ENCODE measurements at places on chromosomes 6 and 20.

GRCh38 chr6:104601721-104602120 lies 258.0 kb downstream of the HACE1 start:
- no peak for DNase-seq

DNA sequence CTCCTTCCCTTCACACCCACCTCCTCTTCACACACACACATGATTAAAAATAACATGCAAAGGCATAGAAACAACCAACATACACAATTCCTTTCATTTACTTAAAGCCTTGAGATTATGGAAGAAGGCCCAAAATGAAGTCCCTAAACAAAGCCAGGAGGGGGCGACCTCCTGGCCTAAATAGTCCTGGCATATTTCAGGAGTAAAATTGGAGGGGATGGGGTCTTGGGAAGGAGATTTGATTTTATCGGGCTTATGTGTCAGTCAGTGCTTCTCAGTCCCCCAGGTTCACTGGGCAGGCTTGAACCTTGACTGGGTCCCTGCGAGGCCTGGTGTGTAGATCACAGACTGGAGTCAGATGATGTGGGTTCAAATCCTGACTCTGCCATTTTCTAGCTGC lies 266.4 kb downstream of the SAMD5 start:
- no peak for DNase-seq

GRCh38 chr6:34906826-34907225 lies 17.8 kb downstream of the ANKS1A start:
- no peak for DNase-seq

GRCh38 chr6:27111743-27112142 lies 135.8 kb upstream of the PRSS16 start:
- no peak for DNase-seq

- DNase-seq = no peak
These were observed 8.4 kb upstream of the TGM2 start for GRCh38 chr20:38173237-38174156.

DNA sequence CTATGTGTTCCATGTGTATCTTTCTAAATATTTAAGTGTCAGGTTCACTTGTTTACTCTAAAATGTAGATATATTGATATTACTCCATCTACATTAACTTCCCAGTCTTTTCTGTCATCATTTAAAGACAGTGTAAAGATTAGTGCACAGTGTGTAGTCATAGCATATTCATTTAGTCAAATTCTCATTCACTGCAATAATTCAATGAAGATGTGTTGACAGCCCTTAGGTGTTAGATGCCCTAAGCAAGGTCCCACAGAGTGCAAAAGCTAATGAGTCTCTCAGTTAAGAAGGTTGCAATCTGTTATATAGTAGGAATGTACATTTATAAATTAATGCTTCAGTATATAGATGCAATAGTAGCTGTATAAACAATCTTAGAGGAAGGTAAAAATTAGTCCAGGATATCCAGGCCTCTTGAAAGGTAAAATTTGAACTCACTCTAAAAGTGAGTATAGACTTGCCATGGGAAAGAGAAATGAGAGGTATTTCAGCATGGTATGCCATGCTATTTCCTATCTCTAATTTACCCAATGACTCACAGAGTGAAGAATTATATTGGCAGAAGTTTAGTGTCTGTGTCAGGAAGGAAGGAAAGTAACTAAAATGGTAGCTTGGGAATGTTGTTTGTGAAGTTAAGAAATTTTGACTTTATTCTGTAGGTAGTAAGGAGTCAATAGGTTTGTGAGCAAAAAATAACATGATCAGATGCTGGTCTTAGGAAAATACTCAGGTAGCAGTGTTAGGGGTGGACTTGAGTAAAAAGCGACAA lies 969.9 kb upstream of the CITED2 start:
- DNase-seq = no peak

- no peak for DNase-seq
These were observed 13.3 kb upstream of the ENPP5 start for GRCh38 chr6:46184114-46184513.

GRCh38 chr6:134256862-134257261 lies 61.0 kb downstream of the SGK1 start:
- no peak for DNase-seq

GRCh38 chr6:2565499-2565898 lies 185.2 kb downstream of the MYLK4 start:
- no peak for DNase-seq

GRCh38 chr6:18101873-18102272 lies 20.6 kb downstream of the NHLRC1 start:
- DNase-seq = no peak

DNA sequence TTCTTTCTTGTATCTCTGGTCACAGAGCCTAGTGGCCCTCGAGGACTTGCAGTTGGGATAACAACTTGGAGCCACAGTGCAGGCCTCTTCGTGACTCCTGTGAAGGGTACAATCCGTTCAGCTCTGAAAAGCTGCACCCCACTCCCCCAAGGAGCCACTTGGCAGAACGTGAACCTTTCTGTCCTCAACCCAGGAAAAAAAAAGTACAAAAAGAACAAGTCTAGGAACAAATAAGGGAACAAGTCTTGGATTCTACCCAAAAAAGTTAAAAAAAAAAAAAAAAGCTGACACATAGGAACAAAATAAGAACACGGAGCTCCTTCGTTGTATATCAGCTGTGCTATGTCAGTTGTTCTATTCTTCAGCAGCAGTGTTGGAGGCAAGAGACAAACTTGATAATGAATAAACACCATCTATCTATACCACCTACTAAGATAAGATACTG lies 77.9 kb upstream of the TULP1 start:
- DNase-seq = no peak

DNA sequence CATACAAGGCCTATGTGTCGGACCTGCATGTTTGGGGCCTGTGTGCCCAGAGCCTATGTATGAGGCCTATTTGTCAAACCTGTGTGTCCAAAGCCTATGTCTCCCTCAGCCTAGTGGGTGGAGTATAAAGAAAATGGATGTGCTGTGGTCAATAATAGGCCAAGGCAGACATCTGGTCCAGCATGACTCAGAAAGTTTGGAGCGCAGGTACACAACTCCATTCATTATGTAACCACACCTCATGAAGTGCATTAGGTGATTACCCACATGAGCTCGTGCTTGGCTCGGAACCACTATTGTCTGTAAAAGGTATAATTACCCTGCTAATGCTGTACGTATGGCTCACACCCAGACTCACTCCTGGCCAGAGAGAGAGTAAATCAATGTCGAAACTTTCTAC lies 302.4 kb upstream of the POU3F2 start:
- DNase-seq = no peak

GRCh38 chr6:12474167-12475140 lies 184.3 kb downstream of the EDN1 start:
- no peak for DNase-seq

GRCh38 chr6:168554472-168554871 lies 113.5 kb downstream of the SMOC2 start:
- DNase-seq = no peak

GRCh38 chr20:53611449-53611894 lies 17.8 kb upstream of the ZNF217 start:
- no peak for DNase-seq

DNA sequence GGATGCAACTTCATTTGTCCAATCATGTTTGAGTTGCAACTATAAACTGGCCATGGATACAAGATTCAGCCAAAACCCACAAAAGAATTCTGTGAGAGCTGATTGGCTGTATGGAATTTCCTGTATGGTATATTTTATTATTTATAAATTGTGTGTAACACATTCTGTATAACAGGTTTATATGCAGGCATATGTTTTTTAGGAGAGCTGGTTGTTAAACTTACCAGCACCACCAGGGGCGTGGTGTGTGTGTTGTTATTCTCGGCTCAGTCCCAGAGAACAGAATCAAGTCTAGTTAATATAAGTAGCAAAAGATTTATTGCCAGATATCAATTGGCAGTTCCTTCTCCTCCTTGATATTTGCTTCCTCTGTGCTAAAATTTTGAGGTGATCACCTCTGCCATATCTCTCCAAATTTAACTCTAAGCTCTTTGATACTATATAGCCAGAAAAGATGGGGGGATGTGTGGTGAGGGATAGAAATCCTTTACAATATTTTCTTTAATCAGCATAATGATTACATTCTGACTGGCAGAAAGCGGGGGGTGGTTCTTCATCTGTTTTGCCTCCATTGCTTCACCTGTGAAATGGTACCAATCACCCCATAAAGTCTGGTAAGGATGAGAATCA lies 22.9 kb downstream of the CNBD2 start:
- no peak for DNase-seq

DNA sequence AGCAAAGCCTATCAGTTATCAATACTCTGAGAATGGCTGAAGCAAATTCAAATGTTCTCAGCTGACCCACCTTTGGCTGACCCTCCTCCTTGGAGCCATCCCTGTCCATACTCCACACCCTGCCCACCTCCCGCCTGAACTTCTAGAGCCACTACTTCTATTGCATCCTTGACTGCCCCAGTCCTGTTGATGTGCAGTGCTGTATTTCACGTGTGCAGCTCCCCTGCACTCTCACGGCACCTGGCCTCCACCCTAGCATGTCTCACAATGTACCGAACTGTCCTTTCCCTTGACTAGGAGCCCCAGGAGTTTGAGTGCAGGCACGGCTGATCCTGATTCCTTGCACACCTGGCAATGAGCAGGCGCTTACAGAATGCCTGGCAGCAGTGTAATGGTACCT lies 7.0 kb downstream of the CPXM1 start:
- no peak for DNase-seq

- DNase-seq = no peak
These were observed 46.4 kb downstream of the SLC9A8 start for GRCh38 chr20:49859011-49859410.

DNA sequence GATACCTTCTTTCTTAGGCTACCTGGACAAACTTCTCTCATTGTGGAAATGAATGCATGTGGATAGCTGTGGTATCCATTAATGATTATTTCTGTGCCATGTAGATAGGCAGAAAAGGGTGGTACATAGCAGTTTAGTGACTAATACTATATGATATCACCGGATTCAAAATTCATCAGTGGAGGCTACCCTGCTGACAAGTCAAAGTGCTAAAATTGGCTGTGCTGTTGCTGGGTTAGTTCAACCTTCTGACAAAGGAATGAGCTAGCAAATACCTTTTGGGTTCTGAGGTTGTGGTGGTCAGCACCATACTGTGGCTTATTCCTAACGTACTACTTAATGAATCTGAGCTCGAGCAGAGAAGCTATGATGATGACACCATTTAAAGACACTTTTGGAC lies 109.1 kb downstream of the TFAP2B start:
- no peak for DNase-seq

GRCh38 chr6:22150368-22151035 lies 146.3 kb downstream of the PRL start:
- no peak for DNase-seq

DNA sequence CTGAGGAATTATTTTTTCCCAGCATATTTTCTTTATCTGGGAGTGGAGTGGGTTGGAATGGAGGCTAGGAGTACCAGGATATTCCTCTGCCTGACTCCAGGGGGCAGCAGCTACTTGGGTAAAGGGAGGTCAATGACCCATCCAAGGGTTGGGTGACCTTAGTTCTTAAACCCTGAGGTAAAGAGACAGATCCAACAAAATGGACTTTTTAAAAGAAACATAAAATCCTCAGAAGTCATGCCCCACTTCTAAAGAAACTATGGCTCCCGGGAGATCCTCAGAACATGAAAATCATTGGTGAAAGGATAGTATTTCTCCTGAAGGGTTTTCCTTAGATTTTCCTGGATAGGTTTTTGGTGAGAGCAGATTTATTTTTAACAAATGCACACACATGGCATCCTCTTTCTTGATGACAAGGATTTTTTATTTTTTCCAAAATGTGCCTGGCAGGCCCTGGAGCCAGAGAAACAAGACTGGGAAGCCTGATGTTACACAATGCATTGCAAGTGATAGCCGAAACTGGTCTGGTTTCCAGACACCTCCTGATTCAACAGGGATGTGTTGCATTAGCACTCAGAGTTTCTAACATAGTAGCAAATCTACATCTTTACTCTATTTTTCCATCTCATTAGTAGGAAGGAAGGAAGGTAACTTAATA lies 240.9 kb upstream of the BTBD3 start:
- DNase-seq = no peak

GRCh38 chr6:168542301-168542700 lies 101.3 kb downstream of the SMOC2 start:
- DNase-seq = peak; percentile 33

DNA sequence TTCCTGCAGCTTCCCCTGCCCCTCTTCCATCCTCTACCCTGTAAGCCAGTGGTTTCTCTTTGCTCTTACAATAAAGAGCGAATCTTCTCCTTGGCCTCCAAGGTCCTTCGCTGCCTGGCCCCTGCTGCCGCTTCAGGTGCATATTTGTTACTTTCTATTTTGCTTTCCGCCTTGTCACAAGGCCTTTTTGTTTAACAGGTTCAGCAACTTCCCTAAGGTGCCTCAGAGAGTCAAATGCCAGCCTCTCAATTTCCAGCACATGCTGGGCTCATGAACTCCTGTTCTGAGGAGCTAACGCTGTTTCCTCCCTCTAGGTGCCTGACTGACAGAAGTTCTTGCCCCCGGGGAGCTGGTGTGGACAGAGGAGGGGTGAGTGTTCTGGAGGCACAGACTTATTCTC lies 42.4 kb upstream of the EPB41L1 start:
- peak; percentile 55 for DNase-seq

GRCh38 chr20:9577397-9577796 lies 63.0 kb downstream of the LAMP5 start:
- no peak for DNase-seq

GRCh38 chr20:61520893-61521460 lies 268.9 kb downstream of the CDH4 start:
- DNase-seq = no peak
